ENCODE measurements at places on chromosomes 7 and 10.

DNA sequence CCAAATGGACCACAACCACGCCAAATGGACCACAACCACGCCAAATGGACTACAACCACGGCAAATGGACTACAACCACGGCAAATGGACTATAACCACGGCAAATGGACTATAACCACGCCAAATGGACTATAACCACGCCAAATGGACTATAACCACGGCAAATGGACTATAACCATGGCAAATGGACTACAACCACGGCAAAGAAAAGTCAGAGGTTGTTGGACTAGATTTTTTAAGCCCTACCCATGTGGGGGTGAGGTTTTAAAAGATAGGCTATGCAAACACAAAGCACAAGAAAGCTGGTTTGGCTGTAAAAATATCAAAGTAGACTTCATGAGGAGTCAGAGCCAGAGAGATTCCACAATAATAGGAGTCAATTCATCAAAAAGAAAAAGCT, 55.8 kb downstream of the NCAPG2 start:
- no peak for DNase-seq

DNA sequence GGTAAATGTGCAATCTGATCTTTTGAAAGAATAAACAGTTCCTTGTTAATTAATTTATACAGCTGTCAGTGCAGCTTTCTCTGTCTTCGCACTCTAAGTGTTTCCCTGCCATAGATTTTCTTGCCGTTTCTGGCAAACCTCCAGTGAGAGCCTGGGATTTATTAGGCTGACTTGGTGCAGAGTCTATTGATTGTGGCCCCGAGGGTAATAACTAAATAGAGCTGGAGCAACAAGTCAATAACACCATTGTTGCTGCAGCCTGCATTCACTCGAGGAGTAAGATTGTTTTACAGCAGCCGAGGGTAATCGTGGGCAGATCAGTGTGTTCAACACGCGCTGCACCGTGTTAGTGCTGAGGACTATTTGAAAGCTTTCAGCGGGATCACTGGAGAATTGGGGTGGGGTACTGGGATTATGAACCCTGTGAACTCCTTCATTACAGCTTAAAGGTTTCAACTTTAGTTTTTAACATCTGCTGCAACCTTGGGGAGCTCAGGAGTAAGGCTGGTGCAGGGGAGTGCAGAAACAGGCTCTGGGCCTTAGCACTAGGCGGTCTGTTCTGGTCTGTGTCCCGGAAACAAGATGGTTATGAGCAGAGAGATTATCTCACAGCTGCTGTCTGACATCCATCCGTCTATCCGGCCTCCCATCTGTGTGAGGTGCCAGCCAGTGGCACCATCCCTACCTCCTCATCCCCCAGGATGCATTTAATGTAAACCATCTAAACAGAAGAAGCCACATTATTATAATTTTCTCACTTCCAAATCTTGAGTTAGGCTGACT, 174.0 kb upstream of the TCF7L2 start:
- DNase-seq = no peak

DNA sequence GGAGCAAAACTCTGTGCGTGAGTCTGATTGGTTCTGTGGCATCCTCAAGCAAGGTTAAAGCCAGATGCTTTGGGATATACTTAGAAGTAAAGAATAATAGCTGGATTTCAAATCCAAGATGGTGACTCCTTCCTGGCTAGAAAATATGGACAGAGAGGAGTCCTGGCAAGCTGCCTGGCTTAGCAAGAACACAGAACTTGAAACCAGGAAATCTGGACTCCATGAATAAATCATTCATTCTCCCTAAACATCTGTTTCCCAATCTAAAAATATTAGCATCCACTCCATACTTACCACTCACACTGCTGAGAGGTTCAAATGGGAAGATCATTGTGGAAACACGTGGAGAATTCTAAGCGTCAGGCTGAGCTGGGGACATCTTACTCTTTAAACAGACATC, 1074.1 kb upstream of the AUTS2 start:
- DNase-seq = no peak

GRCh38 chr7:28558236-28558635, 145.9 kb downstream of the CREB5 start:
- DNase-seq = no peak

DNA sequence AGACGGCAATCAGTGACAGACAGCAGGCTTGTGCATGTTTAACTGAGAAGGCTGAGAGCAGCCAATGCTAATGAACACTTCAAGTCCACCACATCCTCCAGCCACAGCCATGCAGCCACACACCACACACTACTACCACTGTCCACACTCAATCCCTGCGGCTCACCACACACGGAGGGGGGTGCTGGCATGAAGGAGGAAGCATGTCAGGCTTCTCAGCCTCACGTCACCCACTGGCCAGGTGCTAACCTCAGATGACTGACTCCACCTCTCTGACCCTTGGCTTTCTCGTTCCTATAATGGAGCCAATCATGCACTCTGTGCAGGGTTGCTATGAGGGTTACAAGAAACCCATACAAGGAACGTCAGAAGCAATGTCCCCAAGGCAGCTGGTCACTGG, 165.4 kb upstream of the RNF32 start:
- no peak for DNase-seq

DNA sequence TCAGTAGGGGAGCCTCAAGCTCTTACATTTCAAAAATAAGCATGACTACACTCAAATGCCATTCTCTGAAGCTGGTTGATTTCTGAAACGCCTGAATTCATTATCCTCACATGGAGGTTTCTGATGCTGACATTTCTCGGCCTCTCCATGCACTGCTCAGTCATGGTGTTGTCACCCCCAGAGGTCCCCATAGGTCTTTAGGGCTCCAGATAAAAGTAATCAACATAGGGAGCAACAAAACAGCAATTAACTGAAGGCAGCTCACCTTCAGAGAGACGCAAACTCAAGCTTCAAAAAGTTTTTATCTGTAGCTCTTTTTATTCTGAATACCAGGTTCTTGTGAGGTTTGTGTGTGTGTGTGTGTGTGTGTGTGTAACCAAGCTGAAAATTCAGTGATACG, 223.2 kb upstream of the LRRN3 start:
- no peak for DNase-seq

DNA sequence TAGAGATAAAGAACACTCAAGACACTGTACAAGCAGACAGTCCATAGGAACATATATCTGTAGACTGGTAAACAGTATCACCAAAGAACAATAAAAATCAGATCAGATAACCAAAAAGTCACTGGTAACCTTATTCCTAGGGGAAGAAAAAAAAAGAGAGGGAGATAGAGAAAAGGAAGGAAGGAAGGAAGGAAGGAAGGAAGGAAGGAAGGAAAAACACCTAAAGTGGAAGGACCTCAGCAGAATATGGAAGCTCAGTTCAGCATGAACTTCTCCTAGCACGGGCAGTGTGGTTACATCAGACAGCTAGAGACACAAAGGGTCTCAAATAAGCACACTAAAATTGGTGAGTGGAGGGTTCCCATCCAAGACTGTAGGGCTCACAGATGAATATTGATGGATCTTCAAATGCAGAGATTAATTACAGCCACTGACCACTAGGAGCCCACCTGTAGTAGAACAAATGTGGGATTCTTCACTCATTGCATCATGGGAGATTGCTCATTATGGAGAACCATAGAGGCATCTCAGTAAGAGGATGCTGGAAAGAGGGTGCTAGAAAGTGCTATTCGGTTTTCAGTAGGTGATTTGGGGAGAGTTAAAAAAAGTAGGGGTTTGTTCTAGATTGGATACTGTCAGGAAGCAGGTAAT, 293.4 kb upstream of the C7orf33 start:
- no peak for DNase-seq

- DNase-seq = peak; percentile 39
These were observed 186.3 kb downstream of the PLPP4 start for GRCh38 chr10:120643351-120643750.

- DNase-seq = no peak
These were observed 50.4 kb downstream of the ADD3 start for GRCh38 chr10:110058212-110058611.

GRCh38 chr10:59805014-59805413, 51.8 kb upstream of the MRLN start:
- no peak for DNase-seq

DNA sequence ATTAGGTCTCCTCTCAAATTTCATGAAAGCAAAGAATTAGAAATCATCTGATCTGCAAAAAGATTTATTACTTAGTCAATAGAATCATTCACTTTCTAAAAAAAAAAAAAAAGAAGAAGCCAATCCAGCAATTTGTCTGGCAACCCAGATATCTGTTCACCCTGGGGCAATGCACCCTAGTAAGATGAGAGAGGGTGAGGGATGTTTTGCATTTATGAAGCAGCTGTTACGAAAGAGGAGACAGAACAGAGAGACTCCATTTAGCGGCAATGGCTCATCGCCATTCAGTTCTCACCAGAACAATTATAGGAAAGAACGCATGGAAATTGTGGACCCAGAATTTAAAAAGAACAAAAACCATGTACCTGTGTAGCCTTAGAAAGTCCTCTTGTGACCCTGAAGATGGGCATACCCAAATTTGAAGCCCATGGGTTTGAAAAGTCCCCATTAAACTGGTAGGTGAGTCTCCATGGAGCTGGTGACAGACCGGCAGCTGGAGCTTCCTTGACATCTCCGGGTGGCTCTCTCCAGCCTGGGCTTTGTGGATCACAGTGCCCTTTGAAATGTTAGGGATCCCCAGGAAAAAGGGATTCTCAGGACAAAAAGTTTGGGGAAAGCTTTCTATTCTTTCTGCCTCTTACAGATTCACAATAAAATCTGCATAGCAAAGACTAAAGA, 45.5 kb upstream of the CCDC3 start:
- no peak for DNase-seq

GRCh38 chr7:110944448-110944847, 146.5 kb upstream of the LRRN3 start:
- DNase-seq = no peak

DNA sequence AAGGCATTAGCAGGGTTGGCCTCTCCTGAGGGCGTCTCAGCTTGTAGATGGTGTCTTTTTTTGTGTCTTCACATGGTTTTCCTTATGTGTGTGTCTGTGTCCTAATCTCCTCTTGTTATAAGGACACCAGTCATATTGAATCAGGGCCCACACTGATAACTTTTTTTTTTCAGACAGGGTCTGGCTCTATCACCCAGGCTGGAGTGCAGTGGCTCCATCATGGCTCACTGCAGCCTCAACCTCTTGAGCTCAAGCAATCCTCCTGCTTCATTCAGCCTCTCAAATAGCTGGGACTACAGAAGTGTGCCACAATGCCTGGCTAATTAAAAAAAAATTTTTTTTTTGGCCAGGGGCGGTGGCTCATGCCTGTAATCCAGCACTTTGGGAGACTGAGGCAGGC, 41.3 kb upstream of the KMT2C start:
- DNase-seq = no peak

GRCh38 chr7:132179681-132180080, 396.6 kb downstream of the PLXNA4 start:
- no peak for DNase-seq

DNA sequence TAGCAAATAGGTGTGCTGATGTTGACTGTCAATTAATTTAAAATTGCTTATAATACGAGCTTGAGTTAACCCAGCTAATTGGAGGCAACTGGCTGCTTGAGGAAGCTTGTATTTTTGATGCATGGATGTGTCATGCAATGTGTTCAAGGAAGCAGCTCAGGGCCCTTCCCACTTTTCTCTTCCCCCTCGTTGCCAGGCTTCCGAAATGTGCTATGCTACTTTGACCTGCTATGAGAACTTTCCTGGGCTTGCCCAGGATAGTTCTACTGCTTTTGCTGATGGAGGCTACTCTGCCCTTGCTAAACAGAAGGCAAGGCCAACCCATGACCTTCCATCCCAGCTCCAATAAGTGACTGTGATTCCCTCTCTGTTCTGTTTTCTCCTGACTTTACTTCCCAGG, 24.4 kb downstream of the PLCE1 start:
- DNase-seq = no peak

DNA sequence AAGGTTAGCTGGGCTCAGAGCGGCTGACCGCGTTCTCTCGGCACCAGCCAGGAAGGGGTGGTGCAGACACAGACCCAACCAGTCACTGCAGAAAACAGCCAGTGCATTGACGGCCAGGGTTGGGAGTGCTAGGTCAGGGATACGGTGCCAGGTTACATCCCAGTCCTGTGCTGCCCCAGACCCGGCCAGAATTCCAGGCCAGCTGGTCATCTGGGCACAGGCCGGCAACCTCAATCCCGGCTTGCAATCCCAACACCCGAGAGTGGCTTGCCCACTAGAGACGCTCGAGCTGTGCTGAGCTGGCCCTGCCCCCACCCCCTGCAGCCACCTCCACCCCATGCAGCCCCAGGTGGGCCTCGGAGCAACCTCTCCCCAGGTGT, 3.8 kb downstream of the PRAP1 start:
- DNase-seq = no peak

DNA sequence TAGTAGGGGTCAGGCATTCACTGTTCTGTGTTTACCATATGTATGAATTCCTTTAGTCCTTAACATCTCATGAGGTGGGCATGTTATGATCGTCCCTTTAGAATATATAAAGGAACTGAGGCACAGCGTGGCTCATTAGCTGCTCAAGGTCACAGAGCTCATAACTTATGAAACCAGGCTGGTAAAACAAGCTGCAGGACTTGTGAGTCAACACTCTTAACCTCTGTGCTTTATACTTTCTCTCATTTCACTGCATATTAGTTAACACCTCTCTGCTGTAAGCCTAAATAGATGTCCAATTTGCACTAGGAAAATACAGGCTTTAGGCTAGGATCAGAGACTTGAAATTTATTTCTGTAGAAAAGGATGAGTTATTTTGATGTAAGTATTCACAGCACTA, 180.3 kb upstream of the HDAC9 start:
- DNase-seq = no peak

DNA sequence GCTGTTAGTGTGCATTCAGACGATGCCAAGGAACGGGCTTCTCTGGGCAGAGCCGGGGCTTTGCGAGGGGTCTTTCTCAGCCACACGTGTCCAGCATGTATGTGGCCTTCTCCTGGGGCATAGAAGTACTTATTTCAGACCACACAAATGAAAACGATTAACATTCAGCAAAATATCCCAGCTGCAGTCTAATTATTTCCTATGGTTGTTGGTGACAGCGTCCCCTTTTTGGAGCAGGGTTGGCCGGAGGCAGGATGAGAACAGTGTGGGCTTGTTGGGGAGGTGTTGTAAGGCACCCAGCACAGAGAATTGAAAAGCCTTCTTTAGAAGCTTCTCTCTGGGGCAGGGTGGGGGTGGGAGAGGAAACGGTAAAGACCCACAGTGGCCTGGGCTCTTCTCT, 54.2 kb downstream of the PTPRE start:
- no peak for DNase-seq

DNA sequence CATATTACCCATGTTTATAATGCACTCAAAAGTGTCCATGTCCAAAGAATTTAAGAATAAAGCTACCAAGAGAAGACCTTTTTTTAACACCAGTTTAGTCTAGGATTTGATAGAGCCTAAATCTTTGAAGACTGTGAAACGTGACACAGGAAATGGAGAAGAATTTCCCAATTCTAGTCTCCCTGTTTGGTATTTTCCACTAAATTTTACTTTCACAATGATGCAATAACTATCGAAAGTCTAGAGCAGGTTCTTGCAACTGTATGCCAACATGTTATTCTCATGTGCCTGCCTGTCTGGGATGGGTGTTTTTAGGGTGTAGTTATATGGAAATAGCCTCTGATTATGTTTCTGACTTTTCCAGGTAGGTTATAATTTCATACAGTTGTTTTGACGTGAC, 6.9 kb upstream of the MXI1 start:
- no peak for DNase-seq

Data from bone marrow (tissue), 2 donors.